AG04450 (cell line): ENCODE measurements at places on chromosomes 16 and 17. TPM values are rescaled to one million over a fixed set of nuclear protein-coding genes. Genes with fewer than 3 reads are reported as not detected.

DNA sequence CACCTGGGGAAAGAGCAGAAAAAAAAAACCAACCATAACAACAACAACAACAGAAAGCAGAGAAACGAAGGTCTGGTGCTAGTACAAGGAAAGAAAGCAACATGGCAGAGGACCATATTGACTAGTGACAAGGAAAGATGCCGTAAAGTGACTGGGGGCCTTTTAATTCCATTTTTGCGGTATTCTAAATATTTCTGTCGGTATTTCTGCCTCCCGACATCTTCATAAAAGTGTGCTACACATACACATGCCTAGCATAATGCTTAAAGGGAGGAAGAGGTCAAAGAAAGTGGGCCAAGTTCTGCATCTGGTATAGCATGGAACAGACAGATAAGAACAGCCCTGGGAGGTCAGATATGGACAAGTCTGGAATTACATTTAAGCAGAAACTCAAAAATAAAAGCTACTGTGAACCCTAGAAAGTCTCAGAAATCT lies 19.5 kb upstream of the RNF43 start:
- no peak for DNase-seq

- DNase-seq: no peak
Observed at GRCh38 chr16:85426806-85427205, 186.3 kb upstream of the GSE1 start.

DNA sequence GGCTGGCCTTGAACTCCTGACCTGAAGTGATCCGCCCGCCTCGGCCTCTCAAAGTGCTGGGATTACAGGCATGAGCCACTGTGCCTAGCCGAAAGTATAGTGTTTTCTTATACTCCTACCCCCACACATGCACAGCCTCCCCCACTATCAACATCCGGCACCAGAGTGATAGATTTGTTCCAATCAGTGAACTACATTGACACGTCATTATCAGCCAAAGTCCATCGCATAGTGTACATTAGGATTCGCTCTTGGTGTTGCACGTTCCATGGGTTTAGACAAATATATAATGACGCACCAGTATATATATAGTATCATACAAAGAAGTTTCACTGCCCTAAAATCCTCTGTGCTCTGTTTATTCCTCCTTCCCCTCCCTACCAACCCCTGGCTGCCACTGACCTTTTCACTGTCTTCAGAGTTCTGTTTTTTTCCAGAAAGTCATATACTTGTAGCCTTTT lies 11.9 kb upstream of the TM4SF5 start:
- no peak for DNase-seq

GRCh38 chr16:47304563-47304962 lies 156.3 kb downstream of the ITFG1 start:
- DNase-seq: no peak

DNA sequence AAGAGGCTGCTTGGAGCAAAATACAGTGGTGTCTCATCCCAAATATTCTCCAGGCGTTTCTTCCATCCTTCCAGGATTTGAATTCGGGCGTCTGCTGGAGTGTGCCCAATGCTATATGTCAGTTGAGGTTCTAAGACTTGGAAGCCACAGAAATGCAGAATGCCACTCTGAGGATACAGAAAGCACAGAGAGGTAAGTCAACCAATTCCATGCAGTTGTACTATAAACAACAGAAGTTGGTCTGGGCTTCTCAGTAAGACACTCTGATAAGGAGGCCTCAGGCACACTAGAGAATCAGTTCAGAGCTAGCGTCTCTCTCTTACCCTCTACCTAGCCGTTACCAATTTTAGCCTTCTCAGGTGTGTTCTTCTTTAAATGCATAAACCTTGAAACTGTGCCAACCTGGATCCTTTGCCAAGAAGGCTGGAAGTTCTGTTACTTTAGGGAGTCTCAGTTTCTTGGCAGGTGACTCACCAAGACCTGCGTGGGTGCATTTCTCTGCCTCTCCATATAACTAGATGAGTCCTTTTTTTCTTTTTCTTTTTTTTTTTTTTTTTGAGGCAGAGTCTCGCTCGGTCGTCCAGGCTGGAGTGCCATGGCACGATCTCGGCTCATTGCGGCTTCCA lies 15.1 kb downstream of the NQO1 start:
- DNase-seq: peak; percentile 56

- DNase-seq: no peak
Observed at GRCh38 chr16:7140899-7141298, 191.7 kb upstream of the RBFOX1 start.

- no peak for DNase-seq
Observed at GRCh38 chr17:60659156-60659555, 18.5 kb upstream of the BCAS3 start.

DNA sequence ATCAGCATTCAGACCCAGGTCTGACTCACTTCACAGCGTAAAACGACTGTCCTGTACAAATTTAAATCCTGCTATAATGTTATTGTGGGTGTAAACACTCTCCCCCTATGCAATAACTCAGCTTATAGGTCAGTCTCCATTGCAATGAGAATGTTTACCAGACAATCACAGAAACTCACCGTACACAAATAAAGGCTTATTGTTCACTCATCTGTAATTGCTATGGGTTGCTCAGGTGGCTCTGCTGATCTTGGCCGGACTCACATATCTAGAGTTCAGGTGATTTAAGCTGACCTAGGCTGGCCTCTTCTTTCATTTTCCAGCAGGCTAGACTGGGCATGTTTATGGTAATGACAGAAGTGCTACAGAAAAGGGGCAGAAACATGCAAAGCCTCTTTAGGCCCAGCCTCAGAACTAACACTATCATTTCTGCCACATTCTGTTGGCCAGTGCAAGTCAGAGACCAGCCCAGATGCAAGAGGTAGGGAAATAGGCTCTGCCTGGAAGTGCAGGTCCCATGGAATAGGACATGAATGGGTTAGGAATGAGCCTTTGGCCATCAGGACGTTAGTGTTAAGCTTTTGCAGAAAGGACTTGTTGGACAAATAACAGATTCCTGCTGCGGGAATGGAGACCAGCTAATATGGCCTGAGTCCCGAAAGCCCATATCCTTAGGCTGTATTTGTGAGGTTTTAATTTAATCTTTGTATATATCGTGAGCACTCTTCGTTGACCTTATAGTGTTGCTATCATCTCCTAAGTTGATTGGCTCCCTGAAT lies 44.0 kb downstream of the HLF start:
- no peak for DNase-seq

DNA sequence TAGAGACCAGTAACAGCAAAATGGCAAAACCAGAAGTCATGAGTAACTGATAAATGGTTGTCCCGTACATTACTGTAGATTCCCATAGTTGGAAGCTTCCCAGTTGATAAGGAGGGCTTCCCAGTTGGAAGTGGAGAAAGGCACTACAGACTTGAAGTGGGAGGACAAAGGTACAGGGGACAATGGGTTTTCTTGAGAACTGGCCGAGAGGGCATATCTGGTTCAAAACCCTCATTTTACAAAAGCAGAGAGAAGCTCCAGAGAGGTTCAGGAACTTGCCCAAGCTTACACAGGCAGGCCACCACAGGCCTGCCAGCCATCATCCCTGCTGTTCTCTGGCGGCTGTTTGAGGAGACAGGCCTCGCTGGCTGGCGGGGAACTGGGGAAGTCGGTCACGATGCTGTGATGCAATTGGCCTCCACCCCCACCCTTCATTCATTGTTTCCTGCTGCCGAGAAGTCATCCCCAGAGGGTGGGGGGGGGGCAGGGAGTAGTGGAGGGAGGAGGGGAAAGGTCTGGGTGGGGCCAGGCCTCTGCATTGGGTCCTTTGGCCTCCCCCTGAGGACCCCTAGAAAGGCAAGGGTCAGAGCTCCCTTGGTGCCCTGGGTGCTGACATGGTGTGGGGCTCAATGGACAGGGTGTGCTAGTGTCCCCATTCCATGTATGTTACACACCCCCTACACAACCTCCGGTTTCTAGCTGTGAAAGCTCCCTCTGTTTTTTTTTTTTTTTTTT lies 3.0 kb downstream of the UBALD2 start:
- DNase-seq: no peak

Gene CEP295NL
- polyA plus RNA-seq: 0.11 and 0.19 TPM in 2 replicates

Gene MT1H
- not detected in 2 replicates for polyA plus RNA-seq

Gene DCTPP1
- 34.1 and 34.7 TPM in 2 replicates for polyA plus RNA-seq

Gene SMIM36
- polyA plus RNA-seq: not detected in 2 replicates

Gene HSF4
- 0.82 and 1.0 TPM in 2 replicates for polyA plus RNA-seq

Gene MT1E
- polyA plus RNA-seq: 153 and 250 TPM in 2 replicates

Gene FADS6
- not detected in 2 replicates for polyA plus RNA-seq

Gene TPSD1
- not detected in 2 replicates for polyA plus RNA-seq
